ENCODE measurements at places on chromosomes 4 and X. TPM values are rescaled to one million over a fixed set of nuclear protein-coding genes. Genes with fewer than 3 reads are reported as not detected.

The PPP1R2C gene
- not detected for polyA plus RNA-seq

The MUC7 gene
- polyA plus RNA-seq: not detected

The YY2 gene
- 0.09 TPM for polyA plus RNA-seq

The PCYT1B gene
- polyA plus RNA-seq: not detected

The SLC4A4 gene
- 0.03 TPM for polyA plus RNA-seq

The GLRA3 gene
- polyA plus RNA-seq: not detected

The TMEM156 gene
- polyA plus RNA-seq: 0.43 TPM

- no peaks in the 10 kb centered on the region for H3K36me3 ChIP-seq
- DNase-seq: no peak
- no peak within 1 kb of the TSS for H3K27ac ChIP-seq
- H3K27me3 ChIP-seq: peaks cover 8% of the 10 kb centered on the region
These were observed at the start of gene DCX for GRCh38 chrX:111411983-111412382. Gene DCX (minus strand): TSS chrX:111412192. CDS start chrX:111410398, 1,794 bp downstream.

- peaks cover 18% of the 10 kb centered on the region for H3K27me3 ChIP-seq
- H3K4me3 ChIP-seq: no peak overlapping the region
- H3K27ac ChIP-seq: no peak overlapping the region
- DNase-seq: no peak
- H3K36me3 ChIP-seq: no peaks in the 10 kb centered on the region
These were observed 275.2 kb downstream of the SPRY1 start for GRCh38 chr4:123671636-123672404.

- H3K36me3 ChIP-seq: no peaks in the 10 kb centered on the region
- no peaks in the 10 kb centered on the region for H3K27me3 ChIP-seq
- no peak overlapping the region for H3K4me3 ChIP-seq
These were observed 145.5 kb downstream of the FAM13A start for GRCh38 chr4:88911246-88912212.

DNA sequence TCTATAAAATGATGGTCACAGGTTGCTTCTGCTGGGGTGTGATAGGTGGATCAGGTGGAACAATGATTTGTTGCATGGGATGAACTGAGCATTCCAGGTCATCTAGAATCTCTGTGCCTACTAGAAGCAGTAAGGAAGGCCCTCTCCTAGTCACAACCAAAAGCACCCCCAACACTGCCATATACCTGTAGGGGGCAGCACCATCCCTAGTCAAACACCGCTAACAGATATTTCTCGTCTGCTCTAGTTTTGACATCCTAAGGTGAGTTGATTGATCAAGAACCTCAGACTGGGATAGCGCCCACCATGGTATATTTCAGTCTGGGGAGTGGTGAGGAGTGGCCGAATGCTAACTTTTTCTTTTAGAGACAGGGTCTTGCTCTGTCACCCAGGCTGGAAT lies 160.2 kb downstream of the NHS start:
- H3K4me1 ChIP-seq: peaks cover 15% of the 10 kb centered on the region
- H3K27ac ChIP-seq: no peak overlapping the region
- H3K27me3 ChIP-seq: no peaks in the 10 kb centered on the region
- H3K36me3 ChIP-seq: no peaks in the 10 kb centered on the region
- DNase-seq: peak; percentile 39

- no peaks in the 10 kb centered on the region for H3K27me3 ChIP-seq
- H3K36me3 ChIP-seq: no peaks in the 10 kb centered on the region
- no peak for DNase-seq
- H3K4me1 ChIP-seq: peaks cover 100% of the 10 kb centered on the region
- no peak overlapping the region for H3K4me3 ChIP-seq
These were observed 20.6 kb downstream of the SH3KBP1 start for GRCh38 chrX:19866626-19867410.

DNA sequence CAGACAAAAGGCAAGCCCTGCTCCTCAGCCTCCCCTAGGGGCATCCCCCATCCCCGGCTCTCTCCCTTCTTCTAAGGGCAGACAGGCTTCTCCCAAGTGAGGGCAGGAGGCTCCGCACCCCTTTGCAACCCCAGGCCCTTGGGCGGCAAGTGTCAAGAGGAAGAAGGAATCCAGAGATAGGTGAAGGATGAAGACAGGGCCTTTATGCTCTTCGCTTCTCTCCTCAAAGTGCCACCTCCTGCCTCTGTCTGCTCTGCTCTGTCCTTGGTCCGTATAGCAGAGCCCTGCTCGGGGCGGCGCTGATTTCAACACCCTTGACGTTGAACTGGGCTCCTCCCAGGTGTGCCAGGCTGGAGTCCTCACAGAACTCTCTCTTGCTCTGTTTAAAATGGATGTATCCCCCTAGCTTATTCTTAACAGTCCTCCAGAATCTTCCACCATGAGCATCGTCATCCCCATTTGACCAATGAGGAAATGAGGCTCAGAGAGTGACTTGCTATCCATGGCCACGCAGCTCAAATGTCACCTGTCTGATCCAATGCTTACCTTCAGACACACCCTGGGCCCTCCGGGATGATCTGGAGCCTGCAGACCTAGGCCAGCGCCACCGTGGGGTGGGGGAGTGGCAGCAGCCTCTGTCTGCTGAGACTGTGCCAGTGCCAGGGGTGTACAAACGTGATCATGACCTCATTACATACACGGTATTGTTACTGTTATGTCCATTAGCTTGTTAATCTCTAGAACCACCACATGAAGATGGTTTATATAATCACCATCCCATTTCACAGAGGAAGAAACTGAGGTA lies 99.8 kb downstream of the PHKA2 start:
- H3K4me3 ChIP-seq: no peak overlapping the region
- H3K27ac ChIP-seq: no peak overlapping the region

GRCh38 chr4:22842360-22843018 lies 149.8 kb downstream of the GBA3 start:
- H3K27me3 ChIP-seq: no peaks in the 10 kb centered on the region
- no peak overlapping the region for H3K27ac ChIP-seq
- H3K4me3 ChIP-seq: no peak overlapping the region
- no peak for DNase-seq
- H3K36me3 ChIP-seq: no peaks in the 10 kb centered on the region

DNA sequence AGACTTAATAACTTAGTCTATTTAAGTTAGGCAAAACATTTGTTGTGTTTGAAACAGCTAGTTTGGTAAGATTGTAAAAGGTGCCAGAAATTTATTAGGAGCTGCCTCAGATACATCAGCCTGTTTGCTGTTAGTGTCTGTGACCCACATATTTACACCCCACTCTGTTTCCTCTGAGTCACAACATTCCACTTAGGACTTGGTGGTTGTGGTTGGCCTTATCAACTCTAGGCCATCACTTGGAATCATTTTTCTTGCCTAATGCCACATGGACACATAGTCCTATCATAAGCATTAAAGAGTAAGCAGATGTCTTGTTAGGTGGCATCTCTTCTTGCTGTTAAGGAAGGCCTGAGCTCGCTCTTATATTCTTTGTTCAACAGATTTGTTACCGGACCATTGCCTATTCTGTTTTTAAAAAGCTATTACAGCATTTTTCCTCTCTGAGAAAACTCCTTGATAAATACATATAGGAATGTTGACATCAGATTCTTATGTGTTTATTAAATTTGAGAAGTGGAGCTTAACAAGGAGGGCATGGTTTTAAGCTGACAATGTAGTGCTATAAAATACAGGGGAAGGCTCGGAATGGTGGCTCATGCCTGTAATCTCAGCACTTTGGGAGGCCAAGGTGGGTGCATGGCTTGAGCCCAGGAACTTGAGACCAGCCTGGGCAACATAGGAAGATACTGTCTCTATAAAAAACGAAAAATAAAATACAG lies 51.2 kb upstream of the PGRMC2 start:
- H3K4me3 ChIP-seq: no peak overlapping the region
- no peaks in the 10 kb centered on the region for H3K27me3 ChIP-seq
- DNase-seq: no peak
- no peaks in the 10 kb centered on the region for H3K36me3 ChIP-seq
- no peaks in the 10 kb centered on the region for H3K4me1 ChIP-seq

GRCh38 chr4:112939901-112940300 lies 109.6 kb upstream of the ANK2 start:
- H3K36me3 ChIP-seq: no peaks in the 10 kb centered on the region
- no peaks in the 10 kb centered on the region for H3K4me1 ChIP-seq
- DNase-seq: no peak
- no peak overlapping the region for H3K27ac ChIP-seq
- H3K27me3 ChIP-seq: no peaks in the 10 kb centered on the region

DNA sequence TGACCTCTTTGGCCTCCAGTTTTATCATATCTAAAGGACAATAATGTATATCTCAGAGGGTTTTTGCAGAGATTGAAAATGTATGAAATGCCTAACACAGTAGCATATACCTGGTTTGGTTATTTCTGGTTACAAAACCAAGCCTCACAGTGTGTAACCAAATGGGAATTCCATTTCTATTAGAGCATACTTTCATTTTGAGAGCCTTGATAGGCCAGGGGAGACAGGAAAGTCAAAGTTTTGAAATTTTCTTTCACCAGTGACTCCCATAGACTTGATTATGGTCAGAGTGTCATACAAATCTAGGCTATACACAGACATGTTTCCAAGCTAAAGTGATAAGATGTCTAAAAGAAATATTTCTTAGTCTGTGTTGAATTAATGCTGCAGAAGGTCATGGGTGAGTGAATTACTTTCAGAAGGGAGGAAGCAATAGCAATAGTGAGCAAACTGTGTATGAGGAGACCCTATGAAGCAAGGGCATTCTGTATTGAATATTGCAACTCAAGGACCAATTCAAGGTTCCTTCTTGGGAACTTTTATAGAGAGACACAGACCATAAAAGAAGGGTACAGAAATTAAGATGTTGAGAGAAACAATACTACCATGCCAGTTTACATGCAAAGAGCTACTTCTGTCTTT lies 151.1 kb downstream of the PDE5A start:
- no peak for DNase-seq
- H3K36me3 ChIP-seq: peaks cover 85% of the 10 kb centered on the region
- H3K4me3 ChIP-seq: no peak overlapping the region

- H3K4me1 ChIP-seq: peaks cover 3% of the 10 kb centered on the region
- H3K27me3 ChIP-seq: no peaks in the 10 kb centered on the region
- no peak overlapping the region for H3K4me3 ChIP-seq
- peaks cover 41% of the 10 kb centered on the region for H3K36me3 ChIP-seq
- no peak for DNase-seq
These were observed 92.4 kb downstream of the ATRX start for GRCh38 chrX:77693594-77693993.

GRCh38 chr4:1808851-1809753 lies 16.0 kb downstream of the FGFR3 start:
- peaks cover 18% of the 10 kb centered on the region for H3K36me3 ChIP-seq
- no peaks in the 10 kb centered on the region for H3K27me3 ChIP-seq
- H3K4me1 ChIP-seq: no peaks in the 10 kb centered on the region
- H3K27ac ChIP-seq: no peak overlapping the region
- H3K4me3 ChIP-seq: no peak overlapping the region
- DNase-seq: no peak

GRCh38 chr4:5724377-5724776 lies 13.4 kb downstream of the EVC start:
- DNase-seq: no peak
- peaks cover 9% of the 10 kb centered on the region for H3K4me1 ChIP-seq
- H3K27ac ChIP-seq: no peak overlapping the region
- no peaks in the 10 kb centered on the region for H3K36me3 ChIP-seq

- no peak for DNase-seq
- H3K4me3 ChIP-seq: no peak overlapping the region
- H3K36me3 ChIP-seq: no peaks in the 10 kb centered on the region
These were observed 25.4 kb downstream of the TMEM47 start for GRCh38 chrX:34631479-34632220.

DNA sequence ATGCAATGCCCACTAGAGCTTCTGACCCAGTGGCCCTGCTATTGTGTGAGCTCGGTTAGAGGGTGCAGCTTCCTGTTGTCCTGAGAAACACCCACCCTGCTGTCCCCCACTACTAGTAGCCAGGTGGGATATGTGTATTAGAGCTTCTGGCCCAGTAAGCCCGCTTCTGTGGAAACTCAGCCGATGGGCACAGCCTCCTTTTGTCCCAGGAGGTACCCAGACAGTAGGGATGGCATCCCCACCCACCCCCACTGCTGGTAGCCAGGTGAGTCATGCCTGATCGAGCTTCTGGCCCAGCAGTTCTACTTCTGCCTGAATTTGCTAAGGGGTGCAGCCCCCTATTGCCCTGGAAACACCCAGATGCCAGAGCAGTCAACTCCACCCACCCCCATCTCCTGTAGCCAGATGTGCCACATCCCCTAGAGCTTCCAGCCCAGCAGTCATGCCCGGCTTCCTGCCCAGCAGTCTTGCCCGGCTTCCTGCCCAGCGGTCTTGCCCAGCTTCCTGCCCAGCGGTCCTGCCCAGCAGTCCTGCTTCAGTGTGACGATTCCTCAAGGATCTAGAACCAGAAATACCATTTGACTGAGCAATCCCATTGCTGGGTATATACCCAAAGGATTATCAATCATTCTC lies 162.7 kb upstream of the KLF8 start:
- H3K36me3 ChIP-seq: no peaks in the 10 kb centered on the region
- no peaks in the 10 kb centered on the region for H3K4me1 ChIP-seq
- H3K27ac ChIP-seq: no peak overlapping the region
- H3K4me3 ChIP-seq: no peak overlapping the region
- no peak for DNase-seq
- H3K27me3 ChIP-seq: no peaks in the 10 kb centered on the region

GRCh38 chr4:172978848-172979247 lies 189.8 kb upstream of the GALNT7 start:
- no peaks in the 10 kb centered on the region for H3K27me3 ChIP-seq
- no peak for DNase-seq

DNA sequence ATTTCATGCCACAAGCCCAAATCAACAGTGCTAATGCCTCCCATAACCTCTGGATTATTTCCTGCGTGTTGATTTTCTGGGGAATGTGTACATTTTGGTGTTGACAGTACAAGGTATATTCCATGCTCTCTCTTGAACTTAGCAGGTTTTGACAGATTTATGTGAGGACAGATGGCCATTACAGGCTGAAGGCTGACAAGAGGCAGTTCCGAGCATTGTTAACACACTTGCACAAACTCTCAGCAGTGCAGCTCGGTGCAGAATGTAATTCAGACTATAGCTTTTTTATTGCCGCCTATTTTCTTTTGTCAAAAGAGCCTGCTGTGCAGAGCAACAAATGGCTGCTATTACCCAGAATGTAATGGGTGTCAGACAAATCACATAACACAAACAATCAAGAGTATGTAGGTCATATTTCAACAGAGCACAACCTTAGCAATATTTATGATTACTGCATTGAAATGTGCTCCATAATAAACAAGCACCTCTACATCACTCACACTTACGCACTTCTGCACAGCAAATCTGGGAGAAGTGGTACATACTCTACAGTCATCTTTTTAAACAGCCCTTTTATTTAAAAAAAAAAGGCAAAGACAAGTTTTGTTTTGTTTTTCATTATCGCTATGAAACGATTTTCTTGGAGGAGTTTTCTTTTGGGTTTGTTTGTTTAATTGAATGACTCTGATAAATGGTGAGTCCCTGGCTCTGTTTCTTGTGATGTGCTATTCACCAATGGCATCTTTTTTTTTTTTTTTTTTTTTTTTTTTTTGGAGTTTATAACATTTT lies 71.6 kb downstream of the PPARGC1A start:
- no peak overlapping the region for H3K27ac ChIP-seq
- H3K4me3 ChIP-seq: no peak overlapping the region
- DNase-seq: no peak

- H3K27me3 ChIP-seq: no peaks in the 10 kb centered on the region
- no peaks in the 10 kb centered on the region for H3K36me3 ChIP-seq
- no peak overlapping the region for H3K4me3 ChIP-seq
- H3K27ac ChIP-seq: no peak overlapping the region
These were observed 36.6 kb downstream of the MAGEE2 start for GRCh38 chrX:75748431-75748830.

Measured in CD14-positive monocyte (primary cell).